Stimulated activated CD4-positive, alpha-beta T cell treated with anti-CD3 and anti-CD28 coated beads, Interleukin-12 subunit alpha, Interleukin-12 subunit beta, amount 100 ng/mL, for 48 hours (primary cell): ENCODE measurements at places on chromosomes 1 and 21.

- DNase-seq: no peak
Observed at GRCh38 chr1:14705824-14706223, 107.3 kb downstream of the KAZN start.

DNA sequence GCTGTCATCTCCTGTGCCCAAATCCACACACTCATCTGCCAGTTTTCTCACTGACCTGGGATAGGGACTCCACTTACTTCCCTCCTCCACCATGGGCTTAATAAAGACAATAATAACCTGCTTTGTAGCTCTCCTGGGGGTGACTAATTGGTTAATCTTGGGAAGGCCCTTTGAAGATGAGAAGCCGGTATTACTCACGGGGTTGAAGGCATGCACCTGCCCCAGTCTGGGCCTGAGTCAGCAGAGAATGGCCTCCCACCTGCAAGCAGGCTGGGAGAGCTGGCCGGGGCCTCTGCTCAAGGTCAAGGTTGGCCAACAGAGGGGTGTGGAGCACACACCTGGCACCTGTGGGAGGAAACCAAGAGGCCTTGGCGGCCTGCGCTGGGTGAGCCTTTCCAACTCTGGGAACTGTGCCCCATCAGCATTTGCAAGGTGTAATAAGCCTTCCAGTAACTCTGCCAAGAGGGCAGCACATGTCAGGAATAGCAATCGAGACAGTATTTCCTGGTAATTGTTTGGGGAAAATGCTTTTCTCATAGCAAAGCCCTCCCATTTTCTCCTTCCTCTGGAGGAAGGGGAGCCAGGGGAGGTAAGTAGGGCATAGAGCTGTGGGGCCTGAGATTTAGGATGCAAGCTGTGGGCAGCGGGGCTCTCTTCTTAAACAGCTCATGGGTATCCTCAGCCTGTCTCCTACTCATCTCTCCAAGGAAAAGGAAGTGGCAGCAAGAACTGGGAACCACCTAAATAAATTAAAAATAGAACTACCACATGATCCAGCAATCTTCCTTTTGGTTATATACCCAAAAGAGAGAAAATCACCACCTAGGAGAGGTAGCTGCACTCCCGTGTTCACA, 49.0 kb downstream of the TOMM20 start:
- DNase-seq: no peak

GRCh38 chr1:5223206-5223605, 568.8 kb downstream of the AJAP1 start:
- DNase-seq: no peak

DNA sequence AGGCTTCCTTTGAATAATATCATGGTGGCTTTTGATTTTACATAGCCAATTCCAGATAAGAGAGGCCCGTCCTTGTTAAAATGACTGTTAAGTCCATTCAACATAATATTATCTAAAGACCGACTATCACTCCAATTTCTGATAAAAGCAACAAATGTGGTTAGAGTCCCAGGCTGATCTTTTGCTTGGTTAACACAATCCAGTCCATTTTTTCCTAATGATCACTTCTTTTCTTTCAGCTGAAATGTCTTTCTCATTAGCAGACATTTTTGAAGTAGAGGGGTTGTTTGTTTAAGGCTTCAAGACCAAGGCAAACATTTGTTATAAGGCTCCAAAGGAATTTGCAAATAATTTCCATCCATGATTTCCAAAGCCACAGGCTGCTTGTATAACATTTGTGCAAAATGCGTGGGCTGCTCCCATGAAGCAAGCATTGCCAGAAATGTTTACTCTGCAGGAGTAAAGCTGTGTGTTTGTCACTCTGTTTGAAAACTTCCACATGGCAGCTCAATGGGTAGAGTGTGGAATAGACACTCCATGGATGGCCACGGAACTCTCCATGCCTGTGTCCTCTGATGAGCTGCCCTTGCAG, 111.5 kb downstream of the PSMG1 start:
- no peak for DNase-seq

DNA sequence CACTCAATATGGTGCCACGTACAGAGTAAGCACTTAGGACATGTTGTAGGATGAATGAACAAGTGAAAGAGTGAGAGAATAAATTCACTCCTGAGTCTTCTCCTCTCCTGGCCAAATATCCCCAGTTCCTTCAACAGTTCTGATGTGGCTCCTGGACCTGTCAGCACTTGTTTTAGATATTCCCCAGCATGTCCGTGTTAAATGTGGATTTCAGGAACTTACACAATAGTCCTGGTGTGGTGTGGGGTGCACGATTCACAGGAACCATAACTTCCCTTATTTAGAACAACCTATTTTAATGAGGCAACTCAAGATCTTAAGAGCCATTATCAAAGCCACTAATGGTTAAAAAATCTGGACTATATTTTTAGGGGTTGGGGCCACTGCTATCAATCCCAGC, 39.0 kb upstream of the MYSM1 start:
- DNase-seq: no peak

DNA sequence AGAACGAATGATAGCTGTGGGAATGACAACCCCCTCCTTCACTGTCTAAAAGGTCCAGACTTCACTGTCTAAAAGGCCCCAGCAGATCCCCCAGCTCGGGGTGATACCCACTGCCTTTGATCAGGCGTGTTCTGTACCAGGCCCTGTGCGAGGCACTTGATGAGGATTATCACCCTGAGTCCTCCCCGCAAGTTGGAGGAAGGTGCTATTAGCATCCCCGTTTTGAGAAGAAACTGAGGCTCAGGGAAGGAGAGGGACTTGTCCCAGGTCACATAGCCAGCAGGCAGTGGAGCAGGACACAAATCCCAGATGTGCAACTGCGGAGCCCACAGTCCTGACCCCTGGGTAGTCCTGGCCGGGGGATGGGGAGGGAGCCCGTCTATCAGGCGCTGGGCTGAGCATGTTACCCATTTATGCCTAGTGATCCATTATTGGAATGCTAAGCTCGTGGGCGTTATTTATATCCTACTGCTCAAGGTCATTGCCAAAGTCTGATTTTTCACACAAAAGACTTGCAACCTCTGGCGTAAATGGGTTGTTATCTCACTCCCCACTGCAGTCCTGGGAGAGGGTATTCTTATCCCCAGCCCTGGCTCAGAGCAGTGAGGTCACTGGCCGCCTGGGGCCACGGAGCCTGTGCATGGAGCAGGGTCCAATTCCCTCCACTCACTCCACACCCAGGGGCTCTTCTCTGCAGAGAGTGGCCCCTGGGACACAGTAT, 722.2 kb downstream of the MATN1 start:
- DNase-seq: no peak

- DNase-seq: no peak
Observed at GRCh38 chr1:177487481-177487880, 316.7 kb downstream of the BRINP2 start.

- DNase-seq: peak; percentile 53
Observed at GRCh38 chr1:159076438-159077119, at the start of gene AIM2. AIM2 (minus strand) TSS chr1:159076766; CDS start chr1:159073499, 3,267 bp downstream.

GRCh38 chr1:110087812-110088738, 17.6 kb upstream of the ALX3 start:
- DNase-seq: peak; percentile 65

- no peak for DNase-seq
Observed at GRCh38 chr1:152227310-152227928, 3.4 kb upstream of the HRNR start.

DNA sequence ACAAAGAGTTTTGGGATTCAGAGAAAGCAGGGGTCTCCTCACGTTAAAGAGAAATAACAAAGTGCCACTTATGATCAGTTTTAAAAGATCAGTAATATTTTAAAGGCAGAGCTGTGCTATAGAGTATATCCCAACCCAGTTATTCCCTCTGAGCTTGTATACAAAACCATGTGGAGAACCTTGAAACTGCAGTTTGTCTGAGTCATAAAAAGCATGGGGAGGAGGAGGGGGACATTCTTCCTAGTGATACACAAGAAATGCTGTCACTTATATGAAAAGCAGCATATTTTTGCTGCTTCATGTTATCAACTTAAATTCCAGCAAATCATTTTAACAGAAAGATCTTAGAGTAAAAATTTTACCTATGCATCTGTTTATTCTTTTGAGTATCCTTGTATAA, 244.5 kb downstream of the GPR52 start:
- no peak for DNase-seq

DNA sequence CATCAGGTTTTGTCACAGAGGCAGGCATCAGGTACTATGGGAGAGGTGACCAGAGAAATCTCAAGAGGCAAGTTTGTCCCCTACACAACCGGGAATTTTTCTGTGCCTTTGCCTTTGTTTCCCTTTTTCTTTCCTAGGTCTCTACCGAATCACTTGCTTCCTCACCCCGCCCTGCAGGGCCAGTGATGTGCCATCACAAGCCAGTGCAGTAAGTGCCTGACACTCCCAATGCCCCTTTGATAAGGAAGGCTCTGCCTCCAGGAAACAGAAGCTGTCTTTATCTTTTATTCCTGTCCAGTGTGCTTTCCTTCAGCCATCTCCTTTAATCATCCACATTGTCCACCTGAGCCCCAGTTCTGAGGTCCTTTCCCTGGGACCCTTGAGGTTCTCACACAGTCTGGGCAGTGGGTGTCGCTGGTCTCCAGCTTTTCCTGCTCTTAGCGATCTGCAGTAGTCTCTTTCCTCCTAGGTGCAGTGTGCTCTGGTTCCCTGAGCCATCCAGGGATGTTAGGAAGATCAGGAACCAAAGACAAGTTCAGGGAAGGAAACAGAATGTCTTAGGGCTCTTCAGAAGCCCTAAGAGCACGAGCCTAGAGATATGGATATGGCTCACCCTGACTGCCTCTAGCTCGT, 36.6 kb downstream of the GJA5 start:
- no peak for DNase-seq

DNA sequence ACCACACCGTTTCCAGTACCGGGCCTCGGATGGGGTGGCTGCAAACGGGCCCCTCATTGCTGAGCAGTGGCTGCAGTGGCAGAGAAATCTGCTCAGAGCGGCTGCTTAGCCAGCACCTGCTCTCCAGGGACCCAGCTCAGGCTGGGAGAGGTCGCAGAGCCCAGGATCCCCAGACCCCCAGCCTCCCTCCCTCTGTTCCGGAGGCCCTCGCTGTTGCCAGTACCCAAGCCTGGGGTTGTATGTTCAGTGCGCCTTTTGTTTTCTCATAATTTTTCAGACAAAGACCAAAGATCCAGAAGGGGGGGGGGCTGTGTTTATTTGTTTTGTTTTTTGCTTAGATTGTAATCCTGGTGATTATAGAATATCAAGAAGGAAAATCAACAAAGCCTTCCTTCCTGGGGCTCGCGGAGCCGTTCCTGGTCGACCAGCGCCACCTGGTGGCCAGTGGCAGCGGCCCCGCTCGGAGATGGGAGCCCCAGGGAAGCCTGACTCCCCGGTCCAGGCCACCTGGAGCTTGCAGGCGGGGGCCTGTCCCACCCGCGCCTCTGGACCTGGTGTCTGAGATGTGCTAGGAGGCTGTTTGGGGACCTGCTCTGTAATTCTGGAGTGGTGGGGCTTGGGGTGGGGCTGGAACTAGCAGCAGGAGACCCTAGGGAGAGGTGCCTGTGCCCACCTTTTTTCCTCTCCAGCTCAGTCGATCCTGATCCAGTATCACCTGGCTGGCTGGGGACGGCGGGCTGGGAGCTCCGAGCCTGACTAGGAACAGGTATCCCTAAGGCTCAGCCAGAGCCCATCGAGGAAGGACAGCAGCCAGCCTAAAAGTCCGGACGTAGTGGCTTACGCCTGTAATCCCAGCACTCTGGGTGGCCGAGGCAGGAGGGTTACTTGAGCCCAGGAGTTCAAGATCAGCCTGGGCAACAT, 123.9 kb upstream of the VAMP3 start:
- DNase-seq: peak; percentile 44

GRCh38 chr1:224042557-224043118, 71.3 kb upstream of the FBXO28 start:
- DNase-seq: no peak

DNA sequence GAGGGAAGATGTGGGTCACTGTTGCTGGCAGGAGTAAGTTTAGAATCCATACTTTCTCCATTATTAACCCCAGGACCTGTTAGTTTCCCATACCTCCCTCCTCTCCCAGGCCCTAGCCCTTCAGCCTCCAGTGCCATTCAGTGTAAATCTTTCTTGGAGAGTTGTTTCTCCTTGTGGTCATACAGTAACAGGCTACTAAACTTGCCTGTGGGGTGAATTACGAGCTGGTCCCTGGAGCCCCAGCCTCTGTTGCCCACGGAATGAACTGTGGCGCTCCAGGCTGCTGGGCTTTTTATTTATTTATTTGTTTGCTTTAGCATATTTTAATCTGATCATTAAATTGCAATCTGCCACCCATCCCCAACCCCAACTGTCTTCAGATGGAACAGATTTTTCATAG, 305.2 kb downstream of the PBX1 start:
- DNase-seq: no peak

DNA sequence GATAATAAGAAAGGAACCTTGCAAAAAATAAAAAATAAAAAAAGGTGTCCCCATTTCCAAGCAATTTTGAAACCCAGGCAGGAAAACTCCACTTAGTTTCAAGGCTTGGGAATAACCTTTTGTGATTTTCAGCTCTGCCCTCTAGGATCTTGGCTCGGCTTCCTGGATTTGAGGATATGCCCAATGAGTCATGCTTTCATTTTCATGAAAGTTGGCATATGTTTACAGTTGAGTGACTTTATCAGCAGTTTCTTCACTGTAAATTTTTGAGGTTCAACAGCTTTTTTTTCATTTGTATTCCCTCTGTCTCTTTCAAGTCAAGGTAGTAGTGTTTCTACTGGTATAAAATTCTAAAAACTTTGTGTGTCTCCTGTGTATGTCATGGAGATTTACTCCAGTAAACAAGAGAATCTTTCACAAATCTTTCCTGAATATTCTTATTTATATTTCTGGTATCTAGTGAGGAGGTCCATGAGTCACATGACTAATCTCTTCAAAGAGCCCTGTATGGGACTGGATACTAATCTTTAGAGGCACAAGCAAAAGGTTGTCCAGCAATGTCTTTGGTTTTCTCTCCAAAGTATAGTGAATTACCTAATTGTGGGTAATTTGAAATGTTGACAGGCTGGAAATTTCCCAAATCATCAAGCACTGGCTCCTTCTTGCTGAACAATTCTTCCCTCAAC, 335.3 kb downstream of the BRINP2 start:
- no peak for DNase-seq

DNA sequence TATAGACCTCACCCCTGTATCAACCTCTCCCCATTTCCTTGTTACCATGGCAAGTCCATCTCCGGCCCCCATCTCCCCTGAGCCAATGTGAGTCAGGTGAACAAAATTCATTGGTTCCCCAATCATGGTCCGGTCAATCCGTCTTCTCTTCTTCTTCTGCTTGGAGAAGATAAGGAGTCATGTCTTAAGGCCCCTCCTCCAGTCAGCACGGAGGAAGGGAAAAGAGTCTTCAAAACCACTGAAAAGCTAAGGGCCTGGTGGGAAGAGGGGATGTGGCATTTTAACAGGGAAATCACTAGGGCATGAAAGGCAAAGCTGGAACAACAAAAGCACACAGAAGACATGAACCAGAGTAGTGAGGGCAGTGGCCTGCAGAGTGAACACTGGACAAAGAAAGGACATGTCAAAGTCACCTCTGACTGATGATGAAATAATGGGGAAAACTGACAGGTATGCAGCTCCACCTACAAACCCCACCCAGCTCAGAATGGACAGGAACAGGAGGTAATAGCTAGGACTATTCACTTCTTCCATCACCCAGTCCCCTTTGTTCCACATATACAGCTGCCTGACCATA, 4.4 kb downstream of the CDC42SE1 start:
- no peak for DNase-seq

GRCh38 chr21:35189077-35189863, 140.2 kb upstream of the RUNX1 start:
- no peak for DNase-seq
